Activated naive CD4-positive, alpha-beta T cell treated with Interleukin-2 at 50 U/mL for 16 hours (primary cell): ENCODE measurements at places on chromosomes 4 and X.

DNA sequence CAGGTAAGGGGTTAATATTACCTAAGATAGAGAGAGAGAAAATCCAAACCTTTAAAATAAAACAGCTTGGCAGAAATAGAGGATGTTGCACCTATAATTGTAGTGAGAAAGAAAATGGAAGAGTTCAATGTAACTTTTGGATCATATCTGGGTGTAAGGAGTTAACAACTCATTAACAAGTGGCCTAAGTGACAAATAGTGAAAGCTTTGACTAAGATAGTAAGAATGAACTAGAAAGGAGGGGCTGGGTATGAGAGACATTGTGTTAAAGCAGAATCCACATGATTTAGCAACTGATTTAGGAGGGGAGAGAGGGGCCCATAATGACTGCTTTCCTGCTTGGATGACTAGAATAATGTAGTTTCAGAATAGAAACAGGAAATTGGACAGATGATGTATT, 761.0 kb downstream of the IL1RAPL1 start:
- no peak for DNase-seq

- DNase-seq: peak; percentile 71
Observed at GRCh38 chrX:49291615-49292337, 11.7 kb upstream of the GAGE10 start.

GRCh38 chr4:41157009-41157408, 57.3 kb downstream of the APBB2 start:
- no peak for DNase-seq

DNA sequence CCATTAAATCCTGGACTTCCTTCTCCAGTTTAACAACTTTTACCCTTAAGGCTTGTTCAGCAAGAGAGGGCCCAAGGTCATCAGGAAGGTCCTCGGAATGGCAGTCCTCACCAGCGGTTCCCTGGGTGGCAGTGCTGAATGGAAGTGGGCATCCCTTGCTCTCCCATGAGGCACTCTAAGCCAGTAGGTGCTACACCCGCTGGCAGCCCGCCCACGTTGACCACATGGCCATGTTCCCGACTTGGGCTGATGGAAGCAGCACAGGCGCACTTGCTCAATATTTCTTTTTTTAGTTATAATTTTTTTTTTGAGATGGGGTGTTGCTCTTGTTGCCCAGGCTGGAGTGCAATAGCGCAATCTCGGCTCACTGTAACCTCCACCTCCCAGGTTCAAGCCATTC, 277.9 kb downstream of the ZC4H2 start:
- DNase-seq: no peak

DNA sequence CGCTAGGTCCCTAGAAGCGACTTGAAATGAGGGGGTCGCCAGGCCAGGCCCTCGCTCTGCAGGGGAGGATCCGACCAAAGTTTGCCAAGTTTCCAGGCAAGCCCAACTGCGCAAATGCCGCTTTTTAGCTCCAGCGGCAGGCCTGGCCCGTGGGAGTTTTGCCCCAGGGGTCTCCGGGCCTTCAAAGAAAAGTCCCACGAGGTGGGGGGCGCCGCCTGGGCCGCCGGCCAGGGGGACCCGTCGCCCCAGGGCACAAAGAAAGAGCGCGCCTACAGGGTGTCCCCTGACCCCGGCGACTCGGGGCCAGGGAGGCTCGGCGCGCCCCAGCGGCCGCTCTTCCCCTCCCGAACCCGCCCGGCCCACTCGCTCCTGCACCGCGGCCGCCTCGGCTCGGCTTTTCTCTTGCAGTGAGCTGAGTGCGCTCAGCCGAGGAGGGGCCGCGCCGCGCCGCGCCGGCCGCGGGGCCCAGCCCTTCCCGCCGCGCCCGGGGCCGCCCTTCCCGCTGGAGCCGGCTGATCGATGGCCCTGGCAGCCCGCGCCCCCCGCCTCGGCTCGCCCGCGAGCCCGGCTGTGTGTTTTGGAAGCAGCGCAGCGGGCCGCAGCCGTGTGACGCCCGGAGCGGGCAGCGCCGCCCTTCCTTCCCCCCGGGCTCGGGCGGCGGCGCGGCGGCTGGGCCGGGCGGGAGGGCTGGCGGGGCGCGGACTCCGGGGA, 754 bp upstream of the KLF3 start:
- DNase-seq: peak; percentile 67

DNA sequence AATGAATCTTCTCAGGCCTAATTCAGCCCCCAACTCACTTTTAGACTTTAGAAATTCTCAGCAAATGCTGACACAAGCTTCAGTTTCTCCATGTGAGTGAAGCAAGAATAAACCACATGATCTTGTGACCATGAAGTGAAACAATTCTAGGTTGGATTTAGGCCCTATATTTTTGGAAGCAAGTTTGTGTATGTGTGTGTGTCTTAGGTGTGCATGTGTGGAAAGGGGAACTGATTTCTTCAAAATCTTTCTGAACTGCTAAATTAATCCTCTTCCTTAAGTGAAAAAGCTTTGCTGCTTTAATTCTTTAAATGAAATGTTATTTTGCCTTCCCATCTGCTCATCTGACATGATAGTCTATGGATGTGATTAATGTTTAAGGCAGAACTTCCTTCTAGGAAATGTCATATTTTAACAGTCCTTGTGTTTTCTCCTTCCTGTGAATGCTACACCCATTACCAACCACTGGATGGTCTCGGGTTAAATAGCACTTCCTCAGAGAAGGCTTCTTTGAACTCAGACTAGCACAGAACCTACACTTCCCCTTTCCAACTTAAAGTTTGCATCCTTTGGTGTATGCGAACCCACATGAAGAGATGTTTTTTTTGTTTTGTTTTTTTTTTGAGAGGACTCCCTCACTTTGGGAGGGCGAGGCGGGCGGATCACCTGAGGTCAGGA, 1.2 kb upstream of the TMEM144 start:
- no peak for DNase-seq

- no peak for DNase-seq
Observed at GRCh38 chr4:107299646-107300045, 263.5 kb upstream of the DKK2 start.
